ENCODE measurements at places on chromosomes 6 and 20.

- no peak for DNase-seq
These were observed 93.6 kb downstream of the NCR2 start for GRCh38 chr6:41428996-41429421.

DNA sequence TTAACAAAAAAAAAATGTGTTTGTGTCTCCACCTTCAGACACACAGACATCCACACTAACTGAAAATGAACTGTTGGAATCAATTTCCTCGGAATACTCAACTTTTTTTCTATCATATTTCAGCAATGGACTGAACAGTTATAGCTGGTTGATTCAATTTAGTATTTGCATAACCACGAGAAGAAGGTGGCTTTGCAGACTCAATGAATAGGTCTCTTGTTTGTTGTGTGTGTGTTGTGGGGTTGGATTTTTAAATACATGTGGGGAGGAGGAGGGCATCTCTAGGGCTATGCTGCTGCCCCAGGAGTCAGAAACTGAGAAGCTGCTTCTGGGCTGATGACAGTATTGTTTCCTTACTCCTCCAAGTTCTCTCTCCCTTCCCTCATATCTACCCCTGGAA, 28.7 kb downstream of the TFAP2A start:
- DNase-seq = no peak

DNA sequence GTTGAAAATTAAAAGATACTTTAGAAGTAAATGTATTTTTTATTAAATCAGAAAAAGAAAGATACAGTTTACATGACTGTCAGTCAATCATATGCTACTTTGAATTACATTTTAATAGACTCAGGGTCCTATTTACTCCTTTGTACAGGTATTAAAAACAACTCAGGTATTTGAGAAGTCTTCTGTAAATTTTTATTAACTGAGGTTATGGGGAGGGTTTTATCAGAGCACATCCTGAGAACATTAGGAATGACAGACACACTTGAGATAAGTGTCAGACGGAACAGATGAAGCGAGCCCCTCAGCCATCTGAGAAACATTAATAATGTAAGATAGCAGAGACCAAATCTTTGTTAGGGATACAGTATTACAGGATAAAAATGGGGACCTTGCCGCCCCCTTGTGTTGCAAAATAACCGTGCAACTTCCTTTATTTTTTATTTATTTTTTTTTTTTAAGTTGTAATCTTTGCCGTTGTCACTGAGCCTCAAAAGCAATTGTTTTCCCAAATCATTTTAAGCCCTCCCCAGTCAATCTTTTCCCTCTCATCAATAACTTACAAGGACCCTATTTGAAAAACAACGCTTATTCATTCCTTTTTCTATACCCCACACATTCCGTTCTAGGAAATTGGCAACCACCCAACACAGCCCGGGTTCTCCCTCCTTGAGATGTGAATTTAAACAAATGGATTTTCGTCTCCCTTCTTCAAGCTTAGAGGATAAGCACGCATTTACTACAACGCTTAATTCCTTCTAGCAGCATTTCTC, 126.7 kb downstream of the BCAS1 start:
- no peak for DNase-seq

DNA sequence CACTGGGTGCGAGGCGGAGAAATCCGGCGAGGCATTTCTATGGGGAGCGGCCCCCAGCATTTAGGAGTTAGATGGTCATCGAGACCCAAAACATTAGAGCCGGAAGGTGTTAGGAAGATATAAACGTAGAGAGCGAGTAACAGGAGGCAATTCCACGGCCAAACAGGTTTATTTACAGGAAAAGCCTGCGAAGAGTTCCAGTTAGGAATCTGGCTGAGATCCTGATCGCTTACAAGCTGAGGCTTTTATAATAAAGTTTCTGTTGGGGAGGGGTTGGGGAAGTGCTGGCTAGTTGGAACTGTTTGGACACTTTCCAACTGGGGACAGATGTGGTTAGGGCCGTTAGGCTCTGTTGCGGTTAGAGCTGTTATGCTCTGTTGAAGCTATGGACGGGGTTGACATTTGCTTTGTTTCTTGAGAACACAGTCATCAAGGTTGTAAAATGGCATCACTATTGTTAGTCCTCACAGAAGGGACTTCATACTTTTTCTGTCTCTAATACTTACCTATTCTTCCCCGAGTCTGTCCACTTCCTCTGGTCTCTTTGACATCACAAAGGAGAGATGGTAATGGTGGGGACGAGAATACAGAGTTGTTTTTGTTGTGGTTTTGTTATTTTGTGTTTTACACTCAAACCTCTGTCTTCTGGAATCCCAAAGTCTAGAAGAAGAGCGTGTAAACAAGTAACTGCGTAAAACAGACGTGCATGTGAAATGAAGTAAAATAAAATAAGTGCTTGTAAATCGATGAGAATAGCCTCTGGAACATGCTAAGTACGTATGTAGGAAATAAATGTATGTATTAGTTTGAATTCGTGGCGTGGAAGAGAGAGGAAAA, 554 bp upstream of the ZSCAN31 start:
- DNase-seq = no peak

DNA sequence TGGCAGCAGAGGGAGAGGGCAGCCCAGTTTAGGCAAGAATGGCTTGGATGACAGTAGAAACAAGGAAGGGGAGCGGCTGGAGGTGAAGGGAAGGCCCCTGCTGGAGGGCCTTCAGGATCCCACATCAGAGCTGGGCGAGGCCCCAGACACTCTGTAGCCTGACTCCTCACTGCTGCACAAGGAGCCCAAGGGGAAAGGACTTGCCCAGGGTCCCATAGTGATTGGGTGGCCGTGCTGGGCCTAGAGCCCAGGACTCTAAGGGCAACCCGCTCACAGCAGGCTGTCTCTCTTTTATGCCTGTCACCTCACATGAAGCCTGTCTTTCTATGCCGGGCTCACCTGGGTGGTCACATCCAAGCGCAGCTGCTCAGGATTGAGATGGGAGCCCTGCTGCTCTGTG, 9.3 kb downstream of the AARS2 start:
- no peak for DNase-seq

DNA sequence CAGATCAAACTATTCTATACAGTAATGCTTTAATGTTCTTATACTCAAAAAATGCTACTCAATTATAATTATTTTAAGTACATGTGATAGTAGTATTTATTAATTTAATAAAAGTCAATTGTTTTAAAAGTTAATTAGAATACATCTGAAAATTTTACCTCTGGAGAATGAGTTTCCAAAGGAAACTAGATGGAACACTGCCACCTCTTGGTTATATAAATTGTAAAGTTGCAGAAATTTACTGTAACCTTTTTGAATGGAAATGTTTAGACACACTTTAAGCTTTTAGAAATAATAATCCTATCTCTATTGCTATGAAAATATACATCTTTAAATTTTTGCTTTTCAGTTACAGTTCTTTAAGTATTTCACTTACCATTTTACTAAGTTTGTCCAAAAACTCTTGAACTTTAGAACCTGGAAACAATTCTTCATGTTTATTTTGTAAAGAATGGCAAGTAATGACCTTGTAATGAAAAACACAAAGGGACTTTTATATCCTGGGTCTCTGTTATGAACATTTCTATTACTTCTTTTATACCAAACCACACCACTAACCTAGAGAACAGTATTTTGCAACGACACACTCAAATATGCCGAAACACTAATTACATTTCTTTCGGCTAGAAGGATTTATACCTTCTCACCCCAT, 10.9 kb upstream of the BMP5 start:
- no peak for DNase-seq

DNA sequence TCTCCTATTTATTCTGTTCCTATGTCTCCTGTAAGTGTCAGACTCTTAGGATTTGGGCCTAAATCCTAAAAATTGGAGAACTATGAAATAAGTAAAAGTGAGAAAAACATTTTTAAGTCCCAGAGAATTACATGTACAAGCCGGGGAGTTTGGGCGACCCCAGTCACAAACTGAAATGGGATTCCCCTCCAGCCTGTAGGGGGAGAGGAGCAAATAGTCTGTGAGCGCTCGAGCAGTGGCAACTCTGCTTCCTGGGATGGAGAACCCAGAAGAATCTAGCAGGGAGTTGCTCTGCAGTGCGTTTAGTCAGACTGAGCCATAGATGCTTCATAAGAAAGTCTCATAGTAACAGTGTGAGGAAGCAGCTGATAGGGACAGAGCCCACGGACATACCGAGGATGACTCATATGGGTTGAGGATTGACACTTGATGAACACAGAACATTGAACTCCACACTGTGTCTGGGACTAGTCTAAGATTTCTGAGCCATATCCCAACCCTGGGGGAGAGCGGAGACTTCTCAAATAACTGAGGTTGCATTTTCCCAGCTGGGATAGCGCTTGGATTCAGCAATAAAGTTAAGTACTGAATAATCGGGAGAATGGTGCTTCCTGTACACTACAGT, 437.2 kb downstream of the BCKDHB start:
- DNase-seq = no peak

- DNase-seq = no peak
These were observed 28.4 kb upstream of the LY86 start for GRCh38 chr6:6559994-6560570.

DNA sequence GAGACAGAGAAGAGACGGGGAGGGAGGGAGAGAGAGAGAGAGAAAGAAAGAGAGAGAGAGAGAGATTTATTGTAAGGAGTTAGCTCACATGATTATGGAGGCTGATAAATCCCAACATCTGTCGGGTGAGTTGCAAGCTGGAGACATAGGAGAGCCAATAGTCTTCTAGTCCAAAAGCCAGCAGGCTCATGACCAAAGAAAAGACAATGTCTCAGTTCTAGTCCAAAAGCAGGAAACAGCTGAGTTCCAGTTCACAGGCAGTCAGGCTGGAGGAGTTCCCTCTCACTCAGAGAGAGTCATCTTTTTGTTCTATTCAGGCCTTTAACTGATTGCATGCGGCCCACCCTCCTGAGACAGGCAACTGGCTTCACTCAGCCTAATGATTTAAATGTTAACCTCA, 416.6 kb downstream of the PREX1 start:
- no peak for DNase-seq

Measured in AG09319 (cell line).